ENCODE measurements at places on chromosomes 1 and 21.

DNA sequence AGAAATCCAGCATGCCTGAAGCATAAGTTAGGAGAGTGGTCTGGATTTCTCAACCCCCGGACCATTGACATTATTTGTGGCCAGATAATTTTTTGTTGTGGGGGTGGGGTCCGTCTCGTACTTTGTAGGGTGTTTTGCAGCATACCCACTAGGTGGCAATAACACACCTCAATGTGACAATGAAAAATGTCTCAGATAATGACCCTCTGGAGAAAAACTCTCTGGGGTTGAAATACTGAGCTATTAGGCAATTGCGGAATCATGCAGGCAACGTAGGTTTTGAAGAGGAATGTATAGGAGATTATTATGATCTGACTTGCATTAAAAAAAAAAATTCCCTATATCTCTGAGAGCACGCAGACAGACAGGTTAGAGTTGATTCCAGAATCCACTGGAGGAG, 25.3 kb upstream of the RRP15 start:
- no peak for DNase-seq

GRCh38 chr1:39819091-39819812, 30.6 kb upstream of the BMP8B start:
- DNase-seq: no peak

- no peak for DNase-seq
Observed at GRCh38 chr1:27220096-27220495, 14.3 kb upstream of the WDTC1 start.

DNA sequence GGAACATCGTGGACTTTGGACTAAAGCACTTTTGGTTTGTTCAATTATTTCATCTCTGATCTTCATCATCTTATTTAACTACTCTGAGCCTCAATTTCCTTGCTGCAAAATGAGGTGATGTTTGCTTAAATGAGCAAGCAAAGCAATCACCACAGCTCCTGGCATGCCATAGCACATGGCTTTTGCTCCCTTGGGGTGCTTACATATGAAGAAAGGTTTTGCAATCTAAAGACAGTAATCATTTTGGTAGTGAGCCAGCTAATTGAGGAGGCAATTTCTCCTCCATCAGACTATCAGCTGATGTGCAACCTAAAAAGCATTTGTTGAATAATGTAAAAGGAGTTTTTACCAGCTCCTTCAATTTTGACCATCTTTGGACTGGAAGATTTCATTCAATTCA, 68.8 kb upstream of the KCNJ15 start:
- no peak for DNase-seq

DNA sequence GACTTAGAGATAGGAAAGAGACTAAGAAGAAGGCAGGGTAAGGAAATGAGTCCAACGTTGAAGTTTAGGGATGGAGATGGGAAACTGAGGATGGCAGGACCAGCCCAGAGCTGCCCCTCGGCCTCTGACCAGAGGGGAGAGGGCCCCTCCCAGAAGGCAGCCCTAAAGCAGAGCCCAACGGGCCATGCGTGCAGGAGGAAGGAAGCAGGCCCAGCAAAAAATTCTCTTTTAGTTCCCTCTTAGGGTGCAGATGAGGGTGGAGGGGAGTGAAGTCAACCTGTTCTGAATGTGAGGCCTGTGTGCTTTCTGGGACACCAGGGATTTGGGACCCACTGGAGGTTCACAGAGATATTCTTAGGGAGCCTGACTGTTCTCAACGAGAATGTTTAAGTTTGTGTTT, 225.4 kb downstream of the RHOU start:
- DNase-seq: no peak

GRCh38 chr1:189022015-189022414, 1455.6 kb downstream of the BRINP3 start:
- no peak for DNase-seq

DNA sequence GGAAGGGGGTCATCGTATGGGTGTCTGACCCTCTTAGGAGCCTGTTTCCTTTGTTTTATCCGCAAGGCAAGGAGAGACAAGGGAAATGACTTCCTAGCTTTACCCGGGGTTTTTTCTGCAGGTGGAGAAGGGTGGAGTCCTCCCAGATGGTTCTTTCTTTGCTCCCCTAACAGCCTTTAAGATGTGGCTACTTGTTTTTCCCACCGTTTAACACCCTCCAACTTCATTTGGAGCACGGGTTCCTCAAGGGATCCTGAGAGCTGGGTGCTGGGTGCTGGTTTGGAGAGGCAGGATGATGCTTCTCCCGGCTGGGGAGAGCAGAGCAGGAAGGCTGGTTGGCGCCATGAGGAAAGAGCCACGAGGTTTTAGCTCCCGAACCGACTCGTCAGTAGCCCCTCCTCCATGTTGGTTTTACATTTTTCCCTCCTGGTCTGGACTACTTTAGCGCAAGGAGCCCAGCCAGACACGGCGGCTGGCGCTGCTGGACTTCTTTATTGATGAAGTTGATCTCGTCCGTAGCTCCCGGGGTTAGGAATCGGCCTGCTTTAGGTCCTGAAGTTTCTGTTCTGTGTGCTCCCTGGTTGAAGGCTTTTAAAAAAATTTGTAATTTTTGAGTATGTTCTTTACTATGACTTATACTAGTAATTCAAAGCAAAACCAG, 1.4 kb downstream of the UCK2 start:
- DNase-seq: no peak

DNA sequence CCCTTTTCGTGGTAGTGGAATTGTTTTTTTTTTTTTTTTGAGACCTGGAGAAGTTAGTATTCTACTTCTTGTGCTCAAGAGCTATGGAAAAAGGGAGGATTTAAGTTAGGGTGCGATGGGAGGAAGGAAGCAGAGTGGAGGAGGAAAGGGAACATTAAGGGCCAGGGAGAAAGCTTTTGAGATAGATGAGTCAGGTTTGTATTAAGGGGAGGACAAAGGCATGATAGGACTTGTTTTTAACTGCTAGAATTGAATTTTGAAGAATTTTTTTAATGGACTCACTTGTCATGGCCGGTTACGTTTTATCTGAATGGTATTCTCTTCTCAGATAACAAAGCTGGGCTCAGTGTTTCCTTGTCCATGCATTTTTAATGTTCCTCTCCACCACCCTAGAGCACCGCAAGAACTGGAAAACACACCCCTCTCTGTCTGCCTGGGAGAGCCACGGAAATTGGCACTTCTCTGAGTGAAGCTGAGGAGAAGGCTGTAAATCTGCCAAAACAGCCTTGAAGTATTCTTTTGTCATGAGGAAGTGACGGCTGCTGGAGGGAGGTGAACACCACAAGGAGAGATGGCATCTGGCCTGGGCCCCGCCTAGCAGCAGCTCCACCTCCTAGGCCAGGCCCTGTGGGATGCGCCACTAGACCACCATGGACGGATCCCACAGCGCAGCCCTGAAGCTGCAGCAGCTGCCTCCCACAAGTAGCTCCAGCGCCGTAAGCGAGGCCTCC, 3.5 kb downstream of the NIPAL3 start:
- no peak for DNase-seq

- no peak for DNase-seq
Observed at GRCh38 chr1:31927661-31927980, 10.5 kb downstream of the PTP4A2 start.

DNA sequence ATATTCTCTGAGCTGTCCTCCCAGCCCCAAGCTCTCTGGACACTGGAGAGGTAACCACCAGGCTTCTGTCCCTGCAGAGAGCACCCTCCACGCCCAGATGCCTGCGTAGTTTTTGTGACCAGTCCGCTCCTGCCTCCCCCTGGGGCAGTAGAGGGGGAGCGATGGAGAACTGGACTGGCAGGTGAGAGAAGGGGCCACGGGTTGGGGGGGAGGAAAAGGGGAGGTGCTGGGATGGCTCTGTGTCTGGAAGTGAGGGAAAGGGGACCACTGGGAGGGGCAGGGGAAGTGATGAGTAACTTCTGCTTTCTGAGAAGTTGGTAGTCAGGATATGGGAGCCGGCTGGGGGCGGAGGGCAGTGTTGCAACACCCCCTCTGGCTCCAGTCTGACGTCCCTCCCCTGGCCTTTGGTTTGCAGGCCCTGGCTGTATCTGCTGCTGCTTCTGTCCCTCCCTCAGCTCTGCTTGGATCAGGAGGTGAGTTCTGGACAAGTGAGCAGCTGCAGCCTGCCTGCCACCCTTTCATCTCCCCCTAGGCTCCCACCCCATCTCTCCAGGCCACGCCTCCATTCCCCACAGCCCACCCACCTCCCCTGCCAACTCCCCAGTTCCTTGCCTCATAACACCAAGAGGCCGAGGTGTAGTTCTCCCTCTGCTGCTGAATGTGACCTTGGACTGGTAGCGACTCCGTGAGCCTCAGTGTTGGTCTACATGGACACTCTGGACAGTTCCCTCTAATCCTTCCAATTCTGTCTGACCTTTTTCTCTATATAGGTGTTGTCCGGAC, 3.1 kb downstream of the ADAMTSL4 start:
- no peak for DNase-seq

- DNase-seq: no peak
Observed at GRCh38 chr1:115428256-115428655, 90.2 kb upstream of the NGF start.

- no peak for DNase-seq
Observed at GRCh38 chr1:43074244-43074643, 97.8 kb downstream of the EBNA1BP2 start.

- no peak for DNase-seq
Observed at GRCh38 chr1:109793089-109793485, 29.4 kb upstream of the EPS8L3 start.

- DNase-seq: no peak
Observed at GRCh38 chr1:203402629-203403337, 51.9 kb upstream of the FMOD start.

DNA sequence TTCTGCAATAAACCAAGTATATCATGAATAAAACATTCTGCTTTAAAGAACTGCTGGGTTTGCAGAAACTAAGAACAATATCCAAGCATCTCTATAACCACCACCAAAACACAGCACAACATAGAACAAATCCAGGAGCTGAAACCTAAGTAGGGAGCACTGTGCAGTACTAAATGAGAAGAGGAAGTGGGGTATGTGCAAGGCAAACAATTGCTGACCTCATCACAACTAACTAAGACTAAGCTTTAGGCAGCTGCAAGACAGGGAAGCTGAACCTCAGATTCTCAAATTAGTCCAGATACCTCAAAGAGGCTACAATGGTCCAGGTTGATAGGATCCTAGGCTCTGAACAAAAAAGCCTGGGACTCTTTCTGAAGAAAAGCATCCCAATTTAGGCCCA, 172.6 kb downstream of the SLC44A5 start:
- DNase-seq: no peak

DNA sequence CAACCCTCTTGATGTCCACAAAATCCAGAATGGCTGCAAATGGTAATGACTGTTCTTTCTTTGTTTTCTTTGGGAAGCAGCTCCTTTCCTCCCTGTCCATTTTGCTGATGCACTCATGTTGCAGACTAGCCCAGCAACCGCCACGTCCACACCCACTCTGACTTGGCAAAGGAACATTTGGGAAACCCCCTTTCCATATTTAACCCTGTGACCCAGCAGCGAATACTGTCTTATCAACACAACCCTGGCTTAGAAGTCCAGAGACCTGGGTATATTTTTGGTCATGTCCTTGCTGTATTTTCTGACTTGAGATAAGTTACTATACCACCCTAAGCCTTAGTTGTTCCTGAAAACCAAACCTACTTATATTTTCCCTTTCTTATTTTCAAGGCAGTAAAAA, 18.1 kb upstream of the SHE start:
- DNase-seq: no peak

GRCh38 chr1:24379733-24380315, 33.8 kb downstream of the STPG1 start:
- no peak for DNase-seq

- DNase-seq: no peak
Observed at GRCh38 chr21:38664315-38664714, 141.4 kb upstream of the ETS2 start.

DNA sequence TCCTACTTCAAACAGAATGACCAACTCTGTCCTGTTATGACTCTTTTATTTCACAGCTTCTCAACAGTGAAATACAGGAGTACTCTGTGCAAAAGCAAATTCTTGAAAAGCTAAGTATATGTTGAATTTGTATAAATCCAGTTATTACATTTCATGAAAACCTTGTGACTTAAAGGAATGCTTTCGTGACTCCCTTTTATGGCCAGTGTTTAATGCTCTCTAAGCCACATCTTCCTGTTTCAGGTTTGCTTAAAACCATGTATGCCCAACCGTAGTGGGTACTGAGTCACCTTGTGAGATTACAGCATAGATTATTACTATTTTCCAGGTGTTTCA, 40.2 kb upstream of the KIF1B start:
- no peak for DNase-seq

DNA sequence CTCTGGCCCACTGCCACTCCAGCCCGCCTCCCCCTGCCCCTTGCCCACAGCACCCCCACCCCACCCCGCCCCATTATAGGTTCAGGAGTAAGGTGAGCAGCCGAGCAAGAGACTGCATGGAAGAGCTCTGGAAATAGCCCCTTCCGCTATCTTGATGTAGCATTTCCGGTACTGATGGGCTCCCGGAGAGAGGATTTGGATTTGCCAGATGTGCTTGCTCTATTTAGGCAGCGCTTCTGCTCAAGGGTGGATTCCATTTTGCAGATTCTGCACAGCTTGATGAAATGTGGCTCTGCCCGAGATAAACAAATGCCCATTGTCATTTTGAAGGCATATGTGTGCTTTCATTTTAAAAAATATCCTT, 6.9 kb downstream of the TGFB2 start:
- no peak for DNase-seq

- DNase-seq: no peak
Observed at GRCh38 chr1:203039609-203040512, 13.6 kb downstream of the PPFIA4 start.

DNA sequence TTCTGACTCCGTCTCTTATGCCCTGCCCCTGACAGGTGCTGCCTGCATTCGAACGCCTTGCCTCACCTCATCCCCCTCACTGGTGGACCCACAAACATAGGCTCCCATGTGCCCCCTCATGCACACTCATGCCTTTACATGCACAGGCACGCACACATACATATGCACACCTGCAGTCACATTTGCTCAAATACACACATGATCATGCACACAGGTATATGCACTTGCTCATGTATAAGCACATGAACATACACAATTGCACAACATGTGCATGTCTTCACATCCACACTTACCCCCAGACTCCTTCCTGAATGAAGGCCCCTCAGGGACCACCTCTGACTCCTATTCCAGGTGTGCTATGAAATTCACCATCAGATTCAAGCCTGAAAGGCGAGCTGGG, 506.9 kb downstream of the PTPRU start:
- no peak for DNase-seq

DNA sequence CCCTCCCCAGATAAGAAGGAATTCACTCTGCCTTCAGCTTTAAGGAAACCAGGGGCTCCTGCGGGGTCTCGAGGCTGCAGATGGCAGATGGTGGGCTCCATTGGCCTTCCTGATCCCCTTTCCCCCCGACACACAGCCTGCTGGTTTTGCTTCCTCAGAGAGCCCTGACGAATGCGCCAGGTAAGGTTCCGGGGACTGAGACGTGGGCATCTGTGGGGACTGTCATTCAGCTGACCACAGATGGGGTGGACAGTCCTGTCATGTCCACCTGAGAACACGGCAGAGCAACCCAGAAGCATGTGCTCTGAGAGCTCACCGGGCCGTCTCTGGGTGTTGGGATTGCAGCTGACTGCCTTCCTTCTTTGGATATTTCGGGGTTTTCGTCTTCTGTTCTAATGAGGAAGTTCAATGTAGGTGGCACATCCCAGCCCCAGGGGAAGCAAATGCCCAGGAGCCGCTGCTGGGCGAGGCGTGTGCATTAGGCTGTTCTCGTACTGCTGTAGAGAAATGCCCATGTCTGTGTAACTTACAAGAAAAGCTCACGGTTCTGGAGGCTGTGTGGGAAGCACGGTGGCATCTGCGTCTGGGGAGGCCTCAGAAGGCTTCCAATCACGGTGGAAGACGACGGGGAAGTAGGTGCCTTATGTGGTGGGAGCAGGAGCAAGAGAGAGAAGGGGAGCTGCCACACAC, 22.6 kb upstream of the TTC34 start:
- DNase-seq: no peak

GRCh38 chr1:98947071-98947470, 57.6 kb downstream of the PLPPR5 start:
- DNase-seq: no peak

All from stimulated activated CD8-positive, alpha-beta memory T cell treated with anti-CD3 and anti-CD28 coated beads, Interleukin-4, amount 100 ng/mL, for 1 hour (primary cell).